Stimulated activated CD8-positive, alpha-beta memory T cell treated with anti-CD3 and anti-CD28 coated beads, Interleukin-4, amount 100 ng/mL, for 1 hour (primary cell): ENCODE measurements at places on chromosomes 7 and 10.
A peak's percentile ranks its signal among the peaks of the same experiment; 100 is the strongest.

GRCh38 chr10:117000580-117000979, 4.4 kb downstream of the SHTN1 start:
- no peak for DNase-seq

DNA sequence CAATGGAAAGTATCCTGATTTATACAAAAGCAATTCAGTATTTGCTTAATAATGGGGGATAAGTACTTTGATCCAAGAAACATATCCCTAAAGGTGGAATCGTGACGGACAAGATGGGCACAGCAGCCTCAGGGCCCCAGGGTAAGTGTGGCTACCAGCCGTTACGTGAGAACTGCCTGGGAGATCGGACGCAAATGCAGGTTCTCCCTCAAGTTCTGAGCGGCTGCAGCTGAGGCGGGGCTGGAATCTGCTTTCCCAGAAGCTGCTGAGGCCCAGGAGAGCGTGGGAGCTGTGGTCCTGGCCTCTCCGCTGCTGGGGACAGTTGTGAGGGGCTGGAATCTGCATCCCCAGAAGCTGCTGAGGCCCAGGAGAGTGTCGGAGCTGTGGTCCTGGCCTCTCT, 13.5 kb downstream of the FOXL3 start:
- DNase-seq, result no peak

DNA sequence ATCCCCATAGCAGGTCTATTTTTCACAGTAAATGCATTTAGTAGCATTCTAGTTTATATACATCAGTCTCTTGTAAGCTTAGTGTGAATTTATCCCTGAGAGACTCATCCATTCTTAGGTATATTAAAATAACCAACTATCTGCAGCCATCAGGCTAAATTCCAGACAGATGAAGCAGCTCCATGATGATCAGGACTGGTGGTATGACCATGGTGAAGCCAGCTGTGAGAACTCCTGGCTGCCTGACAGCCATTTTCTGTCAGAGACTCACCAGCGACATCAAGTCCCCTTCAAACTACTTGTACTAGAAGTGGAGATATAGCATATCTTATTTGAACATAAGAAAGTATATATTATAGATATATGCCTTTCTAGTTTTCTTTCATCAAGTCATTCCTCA, 70.3 kb upstream of the GSDME start:
- DNase-seq, result no peak

- no peak for DNase-seq
Measured at GRCh38 chr7:73519867-73520672, 2.0 kb downstream of the BAZ1B start.

DNA sequence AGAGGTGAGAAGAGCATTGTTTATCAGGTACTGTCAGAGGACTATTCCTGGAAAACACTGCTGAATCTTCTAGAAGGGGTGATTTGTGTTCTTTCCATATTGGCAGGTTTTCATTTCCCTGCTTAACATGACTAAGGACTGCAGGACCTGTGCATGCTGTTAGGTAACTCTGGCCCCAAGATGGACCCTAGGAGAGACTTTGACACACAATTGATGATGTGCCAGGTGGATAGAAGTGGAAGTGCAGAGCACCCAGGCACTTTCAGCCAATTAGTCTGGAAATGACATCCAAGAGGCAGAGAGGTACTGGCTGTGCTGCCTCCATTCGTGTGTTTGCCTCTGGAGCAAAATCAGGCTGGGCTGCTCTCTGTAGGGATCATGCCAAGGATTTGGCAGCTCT, 496.3 kb upstream of the GALNT17 start:
- no peak for DNase-seq

DNA sequence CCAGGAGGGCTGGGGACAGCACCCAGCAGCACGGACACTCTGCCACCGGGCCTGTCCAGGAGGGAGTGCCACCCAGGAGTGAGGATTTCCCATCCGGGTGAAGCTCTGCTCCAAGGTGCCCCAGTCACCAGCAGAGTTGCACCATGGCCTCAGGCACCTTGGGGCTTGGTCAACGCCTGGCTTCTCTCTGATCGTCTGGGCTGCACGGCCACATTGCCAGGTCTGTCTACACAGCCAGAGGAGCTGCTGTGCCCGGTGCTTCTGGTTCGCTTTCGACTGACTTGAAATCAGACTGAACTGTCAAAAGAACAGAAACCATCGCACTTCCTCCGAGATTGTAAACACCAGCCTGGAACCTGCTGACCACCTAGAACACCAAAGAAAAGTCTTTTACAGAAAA, 12.0 kb downstream of the SHH start:
- DNase-seq, result no peak

DNA sequence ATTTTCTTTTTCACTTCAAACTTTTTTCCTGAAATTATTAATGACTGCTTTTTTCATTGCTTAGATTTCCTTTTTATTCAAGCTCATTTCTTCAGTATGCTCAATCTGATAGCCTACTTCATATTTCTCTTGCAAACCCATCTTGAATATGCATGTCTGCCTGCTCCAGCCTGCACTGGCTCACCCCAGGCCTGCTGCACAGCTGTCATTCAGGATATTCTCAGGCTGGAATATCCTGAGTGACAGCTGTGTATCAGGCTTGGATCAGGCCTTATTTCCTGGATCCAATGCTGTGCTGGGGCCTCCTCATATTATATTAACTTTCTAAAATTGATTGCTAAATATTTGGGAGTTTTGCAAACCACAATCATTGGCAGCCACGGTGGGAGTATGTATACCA, 120.2 kb upstream of the TNS3 start:
- no peak for DNase-seq

- DNase-seq, result no peak
Measured at GRCh38 chr10:42926843-42927242, 144.2 kb downstream of the BMS1 start.

DNA sequence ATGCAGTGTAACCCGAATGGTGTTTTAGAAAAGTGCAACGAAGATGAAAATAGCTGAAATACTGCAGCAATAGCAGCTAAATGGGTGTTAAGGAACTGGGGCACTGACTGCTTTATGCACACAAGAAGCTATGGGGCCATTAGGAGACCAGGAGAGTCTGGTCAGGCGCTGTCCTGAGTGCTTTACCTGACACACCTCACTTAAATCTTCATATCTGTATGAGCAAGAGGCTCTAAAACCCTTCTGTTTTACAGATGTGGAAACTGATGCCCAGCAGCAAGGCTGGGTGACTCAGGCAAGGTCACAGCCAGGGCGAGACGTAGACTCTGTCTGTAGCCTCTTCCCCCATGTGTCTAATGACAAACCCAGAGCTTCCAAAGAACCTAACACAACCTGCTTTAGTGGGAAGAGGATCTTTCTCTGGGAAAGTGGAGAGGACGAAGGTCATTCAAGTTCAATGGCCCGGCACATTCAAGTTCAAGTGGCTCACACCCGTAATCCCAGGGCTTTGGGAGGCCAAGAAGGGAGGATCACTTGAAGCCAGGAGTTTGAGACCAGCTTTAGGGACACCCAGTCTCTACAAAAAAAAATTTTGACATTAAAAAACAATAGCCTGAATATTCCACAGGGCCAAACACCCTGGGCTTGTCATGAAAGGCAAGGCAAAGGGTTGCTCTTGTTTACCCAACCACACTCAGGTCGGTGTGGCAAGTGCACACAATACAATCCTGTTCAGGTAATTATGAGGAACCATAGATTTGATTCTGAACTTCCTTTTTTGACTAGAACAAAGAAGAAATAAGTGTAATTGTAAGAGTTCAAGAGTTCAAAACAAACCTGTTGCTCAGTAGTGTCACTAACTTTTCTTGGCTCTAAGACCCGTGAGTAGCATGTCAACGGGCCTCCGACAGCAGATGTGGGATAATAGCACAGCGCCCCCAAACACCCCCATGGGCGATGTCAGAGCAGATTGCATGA, 53.7 kb upstream of the KLF6 start:
- no peak for DNase-seq

- no peak for DNase-seq
Measured at GRCh38 chr7:79930604-79931003, 204.0 kb upstream of the GNAI1 start.

DNA sequence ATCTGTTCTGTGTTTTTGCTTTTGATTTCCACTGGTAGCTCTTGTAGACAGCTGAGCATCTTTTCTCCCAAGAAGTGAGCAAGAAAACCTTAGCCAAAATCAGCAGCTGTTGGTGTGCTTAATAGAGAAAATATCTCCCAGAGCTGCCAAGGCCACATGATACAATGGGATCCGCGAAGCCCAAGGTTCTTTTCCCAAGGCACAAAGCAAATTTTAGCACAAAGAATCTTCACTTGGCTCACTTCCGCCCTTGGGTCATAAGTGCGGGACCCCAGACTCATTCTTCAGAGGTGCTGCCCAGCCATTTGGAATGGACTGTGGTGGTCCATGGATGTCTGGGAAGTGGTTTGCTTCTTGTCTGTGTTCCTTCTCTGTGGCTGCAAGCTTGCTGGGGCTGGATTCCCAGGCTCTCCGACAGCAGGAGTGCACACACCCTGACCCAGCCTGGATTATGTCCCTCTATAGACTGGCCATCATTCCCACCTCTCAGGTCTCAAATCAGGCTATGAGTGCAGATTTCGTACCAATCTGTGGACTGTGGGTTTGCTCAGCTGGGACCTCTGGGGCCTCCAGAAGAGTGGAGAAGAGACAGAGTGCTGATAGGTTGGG, 93.0 kb upstream of the TMEM72 start:
- DNase-seq, result no peak

- DNase-seq, result no peak
Measured at GRCh38 chr10:61842755-61843497, 58.6 kb upstream of the ARID5B start.

DNA sequence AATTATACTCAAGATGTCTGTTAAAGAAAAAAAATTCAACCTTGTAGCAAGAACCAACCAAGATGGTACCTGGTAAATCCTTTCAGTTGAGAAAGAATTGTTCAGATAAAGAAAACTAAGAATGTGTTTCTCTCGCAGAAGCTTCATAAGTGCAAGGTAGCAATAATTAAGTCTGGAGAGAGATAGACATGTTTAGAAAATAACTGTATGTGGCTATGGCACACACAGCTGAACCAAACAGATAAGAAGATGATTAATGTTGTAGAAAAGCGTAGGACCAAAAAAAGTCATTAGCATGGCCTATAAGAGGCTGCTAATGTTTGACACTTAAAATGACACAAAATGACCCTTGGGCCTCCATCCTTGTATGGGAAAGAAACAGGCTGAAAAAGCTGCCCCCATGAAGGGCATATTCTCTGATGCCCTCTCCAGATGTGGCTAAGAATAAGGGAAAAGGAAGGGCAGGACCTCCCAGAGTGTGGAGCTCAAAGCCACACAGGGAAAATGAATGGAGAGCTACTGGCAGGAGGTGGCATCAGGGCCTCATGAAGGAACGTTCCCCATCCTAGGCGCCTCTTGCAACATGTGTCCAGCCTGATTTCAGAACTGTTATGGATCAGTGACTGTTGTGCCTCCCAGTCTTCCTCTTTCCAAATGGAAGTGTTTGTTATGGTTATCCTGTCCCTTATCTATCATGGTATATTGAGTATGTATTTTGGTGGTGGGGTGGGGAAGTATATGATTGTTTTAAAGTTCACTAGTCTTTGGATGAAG, 30.7 kb downstream of the TLL2 start:
- DNase-seq, result no peak

GRCh38 chr7:96589038-96589437, 120.6 kb downstream of the SEM1 start:
- no peak for DNase-seq

DNA sequence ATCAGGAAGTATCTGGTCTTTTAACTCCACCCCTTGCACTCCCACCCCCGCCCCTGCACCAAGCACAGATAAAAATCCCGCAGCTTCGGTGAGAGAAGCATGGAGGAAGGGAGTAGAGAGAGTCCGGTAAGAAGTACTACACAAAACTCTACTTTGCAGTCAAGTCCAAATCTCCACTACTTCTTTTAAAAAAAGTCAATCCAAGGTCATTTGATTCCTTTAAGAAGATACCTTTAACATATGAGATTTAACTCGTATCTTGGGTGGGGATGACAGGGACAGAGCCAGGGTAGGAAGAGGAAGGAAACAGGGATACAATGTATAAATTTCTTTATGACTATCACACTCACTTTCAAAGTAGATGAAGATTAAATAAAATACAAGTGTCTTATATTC, 132.1 kb downstream of the NRBF2 start:
- peak; percentile 16 for DNase-seq

GRCh38 chr10:6054884-6055283, 7.3 kb downstream of the IL2RA start:
- DNase-seq, result no peak

DNA sequence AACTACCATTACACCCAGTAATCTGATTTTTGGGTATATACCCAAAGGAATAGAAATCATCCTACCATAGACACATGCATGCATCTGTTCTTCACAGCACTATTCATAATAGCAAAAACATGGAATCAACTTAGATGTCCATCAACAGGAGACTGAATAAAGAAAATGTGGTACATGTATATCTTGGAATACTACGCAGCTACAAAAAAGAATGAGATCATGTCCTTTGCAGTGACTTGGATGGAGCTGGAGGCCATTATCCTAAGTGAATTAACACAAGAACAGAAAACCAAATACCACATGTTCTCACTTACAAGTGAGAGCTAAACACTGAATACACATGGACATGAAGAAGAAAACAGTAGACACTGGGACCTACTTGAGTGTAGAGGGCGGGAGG, 254.9 kb downstream of the CACNA2D1 start:
- no peak for DNase-seq

- no peak for DNase-seq
Measured at GRCh38 chr7:104179178-104179577, 28.6 kb downstream of the ORC5 start.

DNA sequence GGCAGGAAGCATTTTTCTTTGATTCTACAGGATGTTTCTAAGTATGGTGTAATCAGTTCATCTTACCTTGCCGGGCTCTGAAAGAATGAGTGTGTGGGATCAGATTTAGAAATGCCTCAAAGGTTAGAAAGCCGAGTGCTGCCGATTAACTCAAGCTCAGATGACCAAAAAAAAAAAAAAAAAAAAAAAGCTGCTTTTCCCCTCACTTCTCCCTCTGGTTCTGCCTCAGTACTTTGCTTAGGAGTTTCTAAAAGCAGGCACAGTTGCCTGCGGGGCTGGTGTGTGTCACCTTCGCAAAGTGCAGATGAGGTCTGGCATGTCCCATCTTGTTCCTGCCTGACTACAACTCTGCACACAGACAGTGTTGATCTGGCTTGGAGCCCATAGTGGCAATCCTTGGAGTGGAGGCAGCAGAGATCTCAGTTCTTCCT, 47.0 kb downstream of the KIAA1217 start:
- DNase-seq, result no peak
